ENCODE measurements at places on chromosomes 2 and 18.

DNA sequence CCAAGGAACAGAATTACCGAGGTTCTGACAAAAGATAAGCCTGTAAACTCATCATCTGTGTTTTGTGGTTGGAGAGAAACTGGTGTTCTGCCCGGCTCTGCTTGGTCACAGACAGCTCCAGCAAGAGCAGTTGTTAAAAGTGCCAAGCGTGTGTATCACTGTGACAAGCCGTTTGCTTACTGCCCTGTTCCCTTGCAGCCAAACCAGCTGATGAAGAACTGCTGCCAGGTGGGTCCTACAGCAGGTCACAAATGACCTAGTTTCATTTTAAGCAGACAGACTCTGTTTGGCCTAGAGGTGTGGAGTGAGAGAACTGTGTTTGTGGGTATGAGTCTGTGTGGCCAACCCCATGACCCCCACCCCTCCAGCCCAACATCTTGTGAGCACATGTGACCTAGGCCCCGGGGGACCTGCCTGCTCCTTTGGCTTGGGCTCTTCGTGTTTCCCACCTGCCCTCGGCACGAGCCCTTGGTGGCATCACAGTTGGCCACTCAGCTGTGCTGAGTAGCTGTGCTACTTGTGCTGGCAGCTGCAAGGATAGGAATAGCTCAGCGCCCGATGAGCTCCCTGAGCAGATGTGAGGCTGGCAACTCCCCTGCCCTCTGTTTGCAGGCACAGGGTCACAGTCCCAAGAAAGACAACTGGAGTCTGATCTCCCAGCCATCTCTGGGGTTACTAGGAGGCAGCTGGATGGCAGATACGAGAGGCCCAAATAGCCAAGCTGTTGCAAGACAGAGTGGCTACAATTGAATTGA lies 9.7 kb downstream of the OXER1 start:
- no peak for DNase-seq

DNA sequence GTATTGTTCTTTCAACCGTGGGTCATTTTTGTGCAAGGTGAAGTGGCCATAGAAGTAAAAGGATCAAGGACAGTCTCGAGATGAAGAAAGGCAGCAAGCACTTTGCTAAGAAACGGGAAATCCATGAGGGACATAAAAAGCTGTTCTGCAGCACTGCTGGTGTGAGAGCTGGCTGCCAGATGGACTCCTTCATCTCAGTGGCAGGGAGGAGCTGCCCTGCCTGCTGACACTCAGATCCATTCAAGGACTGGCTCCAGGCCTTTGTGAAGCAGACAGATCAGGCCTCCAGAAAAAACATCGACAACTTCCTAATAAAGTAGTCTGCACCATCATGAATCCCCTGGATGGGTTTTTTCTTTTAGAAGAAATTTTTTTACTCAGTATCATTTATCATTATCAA lies 29.5 kb downstream of the RMC1 start:
- DNase-seq, result no peak

DNA sequence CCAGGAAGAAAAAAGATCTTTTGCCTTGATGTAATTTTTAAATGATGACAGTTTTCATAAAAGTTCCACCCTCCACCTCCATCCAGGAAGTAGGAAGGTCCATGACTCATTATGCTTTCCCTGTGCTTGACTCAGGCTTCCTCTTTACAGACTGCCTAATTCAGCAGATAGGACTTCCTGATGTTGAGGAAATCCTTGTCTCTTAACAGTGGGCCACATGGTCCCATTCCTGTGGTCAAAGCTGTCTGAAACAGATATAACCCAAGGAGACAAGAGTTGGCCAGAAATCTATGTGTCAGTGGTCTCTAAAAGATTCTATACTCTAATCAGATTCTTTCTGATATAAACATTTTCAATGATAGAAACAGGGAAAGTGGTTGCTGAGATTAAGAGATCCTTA lies 119.1 kb downstream of the BAZ2B start:
- peak; percentile 51 for DNase-seq

- DNase-seq, result peak; percentile 51
These were observed 2.1 kb downstream of the PCBP1 start for GRCh38 chr2:70089220-70089982.

GRCh38 chr2:242020196-242021004 lies 150.9 kb downstream of the RTP5 start:
- no peak for DNase-seq

DNA sequence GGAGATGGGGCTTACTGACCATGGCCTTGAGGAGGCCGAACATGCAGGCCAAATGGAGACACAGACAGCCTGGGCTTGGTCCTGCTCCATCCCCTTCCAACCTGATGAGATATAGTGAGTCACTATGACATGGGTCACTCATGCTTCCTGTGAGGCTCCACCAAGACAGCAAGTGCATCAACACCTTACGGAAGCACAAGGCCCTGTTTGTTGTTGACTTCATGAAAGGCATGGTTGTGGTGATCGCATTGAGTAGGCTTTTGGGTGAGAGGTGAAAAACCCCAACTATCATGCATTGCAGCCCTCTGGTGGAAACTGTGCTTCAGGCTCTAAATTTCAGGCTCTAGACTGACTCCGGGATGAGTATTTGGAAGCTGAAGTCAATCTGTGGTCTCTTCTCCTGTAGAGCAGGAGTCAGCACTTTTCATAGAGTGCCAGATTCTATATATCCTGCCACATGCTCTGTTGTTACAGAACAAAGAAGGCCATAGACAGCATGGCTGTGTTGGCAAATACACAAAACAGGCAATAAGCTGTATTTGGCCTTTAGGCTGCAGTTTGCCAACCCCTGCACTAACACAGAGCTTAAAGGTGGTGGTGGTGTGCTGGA lies 10.1 kb downstream of the IL37 start:
- no peak for DNase-seq

GRCh38 chr2:223991611-223992010 lies 34.3 kb downstream of the MRPL44 start:
- DNase-seq, result no peak

GRCh38 chr2:71100195-71100964 lies 29.6 kb downstream of the MCEE start:
- peak; percentile 75 for DNase-seq

GRCh38 chr2:241161646-241162281 lies 11.5 kb downstream of the PPP1R7 start:
- DNase-seq, result peak; percentile 79

DNA sequence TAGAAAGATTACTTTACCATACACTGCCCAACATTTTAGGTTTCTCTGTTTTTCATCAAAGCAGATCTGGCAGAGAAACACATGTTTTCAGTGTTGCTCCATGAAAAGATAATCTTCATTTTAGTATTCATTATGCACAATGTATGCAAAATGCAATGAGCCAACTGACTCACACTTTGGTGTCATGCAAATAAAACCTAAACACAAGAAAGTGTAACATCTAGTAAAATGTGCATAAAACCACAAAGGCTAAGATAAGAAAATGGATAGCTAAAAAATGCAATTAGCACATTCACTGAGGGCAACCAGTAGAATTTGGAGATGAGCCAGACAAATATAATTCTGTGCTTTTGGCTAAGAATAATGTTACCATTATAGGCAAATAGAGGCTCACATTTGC lies 203.5 kb upstream of the UBE2E3 start:
- peak; percentile 55 for DNase-seq

- DNase-seq, result no peak
These were observed 75.1 kb downstream of the FSIP2 start for GRCh38 chr2:185813707-185814106.

DNA sequence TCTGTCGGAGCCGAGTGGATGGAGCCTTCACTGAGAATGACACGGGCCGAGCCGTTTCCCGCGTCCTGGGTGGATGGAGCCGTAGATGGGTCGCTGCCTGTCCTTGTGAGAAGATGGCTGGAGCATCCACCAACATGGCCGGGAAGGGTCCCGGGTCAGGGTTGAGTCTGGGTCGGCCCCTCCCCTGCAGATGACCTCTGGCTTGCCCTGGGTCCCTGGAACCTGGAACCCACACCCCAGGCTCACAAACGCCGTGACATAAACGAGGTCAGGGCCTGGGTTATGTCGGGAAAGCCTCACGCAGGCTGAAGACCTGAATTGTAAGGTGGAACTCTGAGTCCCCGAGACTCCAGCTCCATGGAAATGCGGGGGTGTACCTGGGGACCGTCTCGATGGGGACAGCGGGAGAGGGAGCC lies 94.9 kb downstream of the NFATC1 start:
- DNase-seq, result no peak

DNA sequence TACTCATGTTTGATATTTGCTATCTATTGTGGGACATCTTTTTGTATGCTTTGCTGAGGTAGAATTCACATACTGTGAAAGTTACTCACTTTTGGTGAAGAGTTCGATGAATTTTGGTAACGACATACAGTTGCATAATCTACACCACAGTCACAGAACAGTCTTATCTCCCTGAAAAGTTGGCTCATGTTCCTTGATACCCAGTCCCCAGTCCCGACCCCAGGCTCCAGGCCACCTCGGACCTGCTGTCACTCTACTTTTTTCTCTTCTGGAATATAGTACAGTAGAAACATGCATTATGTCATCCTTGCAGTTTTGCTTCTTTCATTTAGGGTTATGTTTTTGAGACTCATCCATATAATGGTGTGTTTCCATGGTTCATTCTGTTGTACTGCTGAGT lies 191.7 kb downstream of the FAM210A start:
- DNase-seq, result no peak

GRCh38 chr18:6601241-6601640 lies 128.3 kb upstream of the ARHGAP28 start:
- no peak for DNase-seq

- no peak for DNase-seq
These were observed 105.5 kb downstream of the FAM168B start for GRCh38 chr2:130987519-130988425.

- peak; percentile 1 for DNase-seq
These were observed 7.7 kb upstream of the HS6ST1 start for GRCh38 chr2:128326346-128326745.
